NCI-H1105 treated with DMSO at 0.1 percent for 48 hours (cell line): ENCODE measurements at places on chromosomes 5 and 9.
A peak's percentile ranks its signal among the peaks of the same experiment; 100 is the strongest.

DNA sequence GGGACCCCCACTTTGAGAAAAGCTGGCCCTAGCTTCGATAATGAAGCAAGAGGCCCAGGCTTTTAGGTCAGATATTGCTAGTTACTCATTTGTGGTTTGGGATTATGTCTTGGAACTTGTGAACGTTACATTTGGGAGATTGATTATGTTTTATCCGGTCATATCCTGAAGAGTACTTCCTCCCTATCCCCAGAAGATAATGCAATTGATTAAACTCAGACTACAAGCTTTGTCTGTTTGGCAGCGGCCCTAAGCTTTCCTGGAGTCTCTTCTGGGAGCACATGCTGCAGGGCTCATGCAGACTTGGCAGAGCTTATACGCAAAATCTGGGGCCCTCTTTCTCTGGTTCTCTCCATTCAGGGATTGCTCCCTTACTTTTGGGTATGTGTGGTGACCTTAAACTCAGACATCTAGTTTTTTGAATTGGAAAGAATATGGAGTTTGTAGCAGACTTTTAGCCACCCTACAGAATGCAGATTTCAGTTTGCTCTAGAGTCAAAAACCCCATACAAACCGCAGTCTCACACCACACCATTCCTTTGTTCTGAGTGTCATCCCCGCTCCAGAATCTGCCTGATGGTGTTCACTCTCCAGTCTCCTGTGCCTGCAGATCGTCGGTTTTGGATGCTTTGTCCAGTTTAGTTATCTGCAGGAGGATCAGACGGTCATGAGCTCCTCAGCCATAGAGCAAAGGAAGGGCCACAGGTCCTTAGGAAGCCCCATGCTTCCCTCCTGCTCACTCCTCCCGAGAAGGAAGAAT lies 449.5 kb upstream of the TRPC7 start:
- DNase-seq: no peak

DNA sequence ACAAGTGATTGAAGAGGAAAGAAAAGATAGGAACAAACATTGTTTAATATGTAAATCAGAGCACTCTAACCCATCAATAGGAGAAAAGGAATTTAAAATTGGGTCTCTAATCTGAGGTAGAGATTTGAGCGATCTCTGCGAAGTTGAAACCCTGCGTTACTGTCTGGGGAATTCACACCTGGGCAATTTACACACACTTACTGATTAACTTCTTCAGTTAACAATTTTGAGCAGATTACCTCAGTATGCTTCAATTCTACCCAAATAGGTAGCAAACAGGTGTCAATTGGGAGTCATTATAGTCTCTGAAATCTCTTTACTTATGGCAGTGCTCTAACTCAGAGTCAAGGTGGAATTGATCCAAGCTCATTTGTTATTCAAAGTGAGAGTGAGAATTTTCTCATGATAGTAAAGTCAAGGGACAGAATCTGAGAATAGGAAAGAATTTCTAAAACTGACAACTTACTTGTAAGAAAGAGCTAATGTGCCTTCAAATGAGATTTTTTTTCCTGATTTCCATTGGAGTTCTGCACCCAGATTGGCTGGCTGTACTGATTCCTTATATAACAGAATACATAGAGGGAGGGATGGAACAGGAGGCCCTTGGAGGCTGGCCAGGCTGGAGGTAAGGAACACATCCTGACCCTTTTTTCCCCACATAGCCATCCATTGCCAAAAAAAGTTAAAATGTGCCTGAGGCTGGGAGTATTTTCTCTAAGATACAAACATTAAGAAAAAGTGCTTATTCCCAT lies 27.1 kb upstream of the IFNA14 start:
- DNase-seq: no peak

- DNase-seq: no peak
These were observed 136.7 kb downstream of the MAN2A1 start for GRCh38 chr5:109826426-109826825.

DNA sequence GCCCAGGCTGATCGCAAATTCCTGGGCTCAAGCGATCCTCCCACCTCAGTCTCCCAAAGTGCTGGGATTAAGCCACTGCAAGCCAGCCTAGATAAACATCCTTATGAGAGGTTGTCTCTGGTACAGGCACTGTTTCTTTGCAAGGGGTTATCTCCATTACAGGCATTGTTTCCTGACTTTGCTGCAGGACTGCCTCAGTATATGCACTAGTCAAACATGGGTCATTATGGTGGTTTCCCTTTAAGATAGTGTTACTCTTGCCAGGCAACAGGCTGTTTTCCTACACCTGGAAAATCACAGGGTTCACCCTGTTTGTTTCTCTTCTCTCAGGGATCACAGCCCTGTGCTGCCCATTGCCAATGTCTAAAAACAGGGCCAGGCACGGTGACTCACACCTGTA lies 7.8 kb upstream of the CLTB start:
- DNase-seq: no peak

DNA sequence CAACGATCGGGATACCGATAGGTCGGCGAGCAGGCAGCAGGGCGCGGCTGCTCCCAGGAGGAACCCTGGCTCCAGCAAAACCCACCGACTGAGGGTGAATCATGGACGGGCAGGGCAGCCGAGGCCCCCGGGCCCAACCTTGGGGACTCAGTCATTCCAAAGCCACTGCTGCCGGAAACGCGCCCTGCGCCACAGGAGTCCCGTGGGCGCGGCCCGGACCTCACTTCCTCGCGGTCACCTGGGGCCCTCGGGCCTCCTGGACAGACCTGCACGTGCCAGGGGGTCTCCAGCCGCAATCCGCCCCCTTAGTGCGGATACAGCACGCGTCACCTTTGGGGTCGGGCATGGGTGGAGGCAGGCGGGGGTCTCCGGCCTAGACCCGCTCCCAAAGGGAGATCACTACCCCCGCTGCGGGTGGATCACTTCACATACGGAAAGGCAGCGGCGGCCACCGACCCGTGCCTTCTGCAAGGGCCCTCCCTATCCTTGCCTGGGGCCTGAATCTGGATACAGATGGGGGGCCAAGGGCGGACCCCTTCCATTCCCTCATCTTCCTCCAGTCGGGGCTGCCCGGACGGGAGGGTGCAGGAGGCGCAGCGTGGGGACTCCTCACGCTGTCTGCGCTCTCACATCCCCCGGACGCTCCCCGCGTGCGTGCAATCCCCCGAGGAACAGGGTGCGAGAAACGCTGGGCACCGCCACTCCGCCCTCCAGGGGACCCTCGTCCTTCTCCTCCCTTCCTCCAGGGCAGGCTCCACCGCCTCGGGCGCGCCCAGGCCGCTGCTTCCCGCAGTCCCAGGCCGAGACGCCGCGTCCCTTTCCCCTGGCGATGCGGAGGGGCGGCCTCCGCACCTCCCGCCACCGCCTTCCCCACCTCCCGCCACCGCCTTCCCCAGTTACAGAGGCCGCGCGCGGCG lies 586 bp downstream of the TXN start:
- DNase-seq: peak; percentile 44

GRCh38 chr5:82332886-82333615 lies 54.9 kb upstream of the RPS23 start:
- no peak for DNase-seq

DNA sequence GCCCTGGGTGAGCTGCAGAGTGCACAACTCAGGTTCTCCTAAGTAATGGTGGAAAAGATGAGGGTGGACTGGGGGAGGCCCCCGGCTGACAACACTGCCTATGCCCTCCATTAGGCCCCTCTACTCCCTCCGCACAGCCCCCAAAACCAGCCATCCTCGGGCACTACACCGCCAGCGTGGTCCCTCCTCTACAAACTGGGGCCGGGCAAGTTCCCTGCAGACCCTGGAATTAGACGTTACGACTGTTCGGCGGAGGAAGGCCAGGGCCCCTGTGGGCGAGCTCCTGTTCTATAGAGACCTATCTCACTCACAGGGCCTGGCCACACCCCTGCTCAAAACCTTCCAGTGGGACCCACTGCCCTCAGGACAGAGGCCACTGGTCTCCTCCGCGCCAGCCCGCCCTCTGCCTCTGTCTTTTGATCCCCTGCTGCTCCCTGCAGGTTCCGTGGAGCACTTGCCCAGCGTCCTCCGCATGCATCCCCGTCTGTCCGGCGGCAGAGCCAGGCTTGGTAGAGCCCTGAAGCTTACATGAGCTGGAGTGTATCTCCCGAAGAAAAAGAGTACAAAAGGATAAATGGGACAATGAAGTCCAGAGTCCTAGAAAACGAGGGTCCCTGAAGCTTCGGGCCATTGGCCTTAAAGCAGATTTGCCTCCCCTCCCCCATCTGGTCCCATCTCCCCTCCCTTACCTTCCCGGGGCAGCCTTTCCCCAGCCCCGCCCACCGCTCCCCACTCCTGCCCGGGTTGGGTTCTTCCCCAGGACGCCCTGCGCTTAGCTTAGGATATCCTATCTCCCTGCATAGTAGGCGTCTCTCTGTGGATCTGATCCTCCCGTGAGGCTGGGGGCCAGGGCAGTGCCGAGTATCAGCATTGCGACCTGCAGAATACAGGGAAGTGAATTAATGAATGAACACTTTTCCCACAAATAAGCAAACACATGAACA lies 71.3 kb downstream of the HRH2 start:
- DNase-seq: no peak

DNA sequence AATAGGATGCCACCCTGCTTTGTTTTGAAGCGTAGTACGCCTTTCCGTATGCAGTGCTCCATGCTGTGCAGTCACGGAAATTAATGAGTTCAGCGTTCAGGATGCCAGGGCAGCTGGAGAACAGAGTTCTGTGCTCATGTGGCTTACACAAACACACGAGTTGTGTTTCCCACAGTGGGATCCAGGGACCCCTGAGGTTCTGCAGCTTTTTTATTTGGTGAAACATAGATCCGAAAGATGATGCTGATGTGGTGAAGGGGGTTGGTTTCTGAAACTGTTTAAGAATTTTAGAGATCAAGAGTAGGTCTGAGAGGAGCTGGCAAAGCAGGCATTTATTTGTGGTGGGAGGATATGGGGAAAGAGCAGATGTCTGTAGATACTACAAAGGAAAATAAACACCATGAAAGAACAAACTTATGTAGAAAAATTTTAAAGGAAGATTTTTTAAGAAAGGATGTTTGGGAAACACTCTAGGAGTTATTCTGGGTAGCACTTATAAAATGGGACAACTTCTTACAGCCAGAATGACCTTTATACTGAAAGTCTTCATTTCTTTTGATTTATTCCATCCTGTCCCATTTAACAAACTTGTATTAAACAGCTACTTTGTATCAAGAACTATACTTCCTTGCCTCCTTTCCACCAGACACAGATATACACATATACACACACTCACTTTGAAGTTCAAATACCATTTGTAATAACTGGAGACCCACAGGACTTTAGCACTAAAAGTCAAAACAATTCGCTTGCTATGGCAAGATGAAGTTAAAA lies 52.7 kb downstream of the ITGA1 start:
- DNase-seq: no peak

DNA sequence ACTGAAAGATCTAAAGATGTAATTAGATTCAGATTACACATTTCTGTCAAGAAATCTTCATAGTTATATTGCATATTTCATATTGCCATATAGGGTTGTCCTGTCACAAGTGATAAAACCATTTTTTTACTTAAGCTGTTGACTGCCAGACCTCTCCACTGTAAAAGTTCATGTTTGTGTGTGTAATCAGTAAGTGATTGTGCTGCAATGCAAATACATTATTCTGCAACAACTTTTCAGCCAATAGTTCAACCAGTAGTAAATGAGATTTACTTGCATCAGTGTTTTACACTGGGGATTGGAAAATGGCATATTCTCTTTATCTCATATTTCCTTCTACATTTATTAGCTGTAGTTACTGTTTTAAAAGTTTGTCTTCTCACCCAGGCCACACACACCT lies 603.9 kb upstream of the RORB start:
- no peak for DNase-seq

- DNase-seq: no peak
These were observed 127.5 kb upstream of the CPEB4 start for GRCh38 chr5:173760461-173761177.

DNA sequence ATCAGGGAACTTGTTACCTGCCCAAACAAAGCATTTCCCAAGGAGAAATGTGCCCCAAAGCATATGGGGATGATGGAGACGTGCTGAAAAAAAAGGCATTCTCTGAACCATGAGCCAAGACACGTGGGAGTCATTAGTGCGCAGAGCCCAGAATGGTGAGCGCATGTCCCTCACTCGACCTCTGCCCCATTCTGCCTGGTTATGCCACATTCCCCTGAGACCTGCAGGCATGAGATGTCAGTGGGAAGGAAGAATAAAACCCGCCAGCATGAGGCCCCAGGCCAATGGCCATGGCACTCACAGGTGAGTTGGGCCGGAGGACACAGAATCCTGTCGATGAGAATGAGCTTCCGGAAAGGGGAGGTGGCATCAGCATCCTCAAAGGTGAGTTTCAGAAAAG lies 228.9 kb downstream of the CDK5RAP2 start:
- no peak for DNase-seq
